ENCODE measurements at places on chromosomes 4 and X.

DNA sequence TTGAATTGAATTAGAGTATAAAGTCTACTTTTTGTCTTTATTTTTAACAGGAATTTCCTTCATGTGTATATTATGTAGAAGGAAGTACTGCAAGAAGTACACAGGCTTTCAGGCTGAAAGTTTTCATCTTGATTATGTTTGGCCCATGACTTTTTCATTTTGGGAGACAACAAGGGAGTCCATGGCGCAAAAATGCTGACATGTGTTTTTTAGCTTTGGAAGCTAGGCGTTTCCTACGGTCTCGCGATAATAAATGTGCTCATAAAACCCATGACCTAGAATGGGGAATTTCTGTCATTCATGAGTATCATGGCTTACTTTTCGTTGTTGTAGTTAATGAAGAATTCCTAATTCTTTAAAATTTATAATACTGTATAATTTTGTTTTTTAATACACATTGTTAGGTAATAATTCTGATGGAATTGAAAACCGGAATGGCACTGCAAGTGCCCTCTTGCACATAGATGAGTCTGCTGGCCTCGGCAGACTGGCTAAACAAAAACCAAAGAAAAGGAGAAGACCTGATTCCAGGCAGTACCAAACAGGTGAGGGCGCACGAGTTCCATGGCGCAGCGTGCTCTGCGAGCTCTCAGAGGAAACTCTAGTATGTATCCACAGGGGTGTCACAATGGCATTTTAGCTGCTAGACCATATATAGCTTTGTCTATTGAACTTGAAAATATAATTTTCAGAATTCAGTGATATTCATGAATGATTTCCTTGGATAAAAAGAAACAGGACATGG is 59.1 kb downstream of the ZFX start:
- no peak for DNase-seq

- DNase-seq: no peak
Measured at GRCh38 chr4:139718833-139719232, 53.2 kb downstream of the MGST2 start.

DNA sequence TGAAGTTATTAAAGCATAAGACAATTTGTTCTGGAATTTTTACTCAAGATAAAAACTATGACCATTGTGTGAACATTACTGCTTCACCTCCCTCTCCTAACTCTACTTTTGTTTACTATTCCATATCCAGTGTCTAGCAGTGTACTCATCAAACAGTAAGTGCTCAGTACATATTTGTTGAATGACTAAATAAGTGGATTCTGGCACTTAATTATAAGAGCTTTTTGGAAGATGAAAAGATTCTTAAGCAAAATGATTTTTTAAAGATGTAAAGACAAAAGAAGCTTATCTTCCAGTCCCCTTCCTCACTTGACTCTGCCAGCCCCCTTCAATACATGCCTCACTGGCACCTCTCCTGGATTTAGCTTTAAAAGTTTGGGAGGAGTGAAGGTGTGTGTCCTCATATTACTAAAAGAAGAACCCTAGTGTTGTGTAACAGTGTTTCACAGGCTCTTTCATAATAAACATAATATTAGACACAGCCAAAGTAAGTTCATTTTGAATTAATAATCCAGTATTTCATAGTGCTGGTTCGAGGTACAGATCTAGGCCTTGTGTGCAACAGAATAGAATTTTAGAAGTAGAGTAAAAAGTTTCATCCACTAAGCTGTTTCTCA is 53.0 kb downstream of the GAB1 start:
- DNase-seq: no peak

GRCh38 chrX:47723689-47724088 is 64.7 kb upstream of the UXT start:
- no peak for DNase-seq

GRCh38 chr4:78312989-78313753 is 238.4 kb upstream of the ANXA3 start:
- no peak for DNase-seq

GRCh38 chr4:159002950-159003349 is 99.9 kb upstream of the RAPGEF2 start:
- DNase-seq: no peak

- DNase-seq: no peak
Measured at GRCh38 chrX:103274284-103274683, 2.3 kb downstream of the TCEAL5 start.

DNA sequence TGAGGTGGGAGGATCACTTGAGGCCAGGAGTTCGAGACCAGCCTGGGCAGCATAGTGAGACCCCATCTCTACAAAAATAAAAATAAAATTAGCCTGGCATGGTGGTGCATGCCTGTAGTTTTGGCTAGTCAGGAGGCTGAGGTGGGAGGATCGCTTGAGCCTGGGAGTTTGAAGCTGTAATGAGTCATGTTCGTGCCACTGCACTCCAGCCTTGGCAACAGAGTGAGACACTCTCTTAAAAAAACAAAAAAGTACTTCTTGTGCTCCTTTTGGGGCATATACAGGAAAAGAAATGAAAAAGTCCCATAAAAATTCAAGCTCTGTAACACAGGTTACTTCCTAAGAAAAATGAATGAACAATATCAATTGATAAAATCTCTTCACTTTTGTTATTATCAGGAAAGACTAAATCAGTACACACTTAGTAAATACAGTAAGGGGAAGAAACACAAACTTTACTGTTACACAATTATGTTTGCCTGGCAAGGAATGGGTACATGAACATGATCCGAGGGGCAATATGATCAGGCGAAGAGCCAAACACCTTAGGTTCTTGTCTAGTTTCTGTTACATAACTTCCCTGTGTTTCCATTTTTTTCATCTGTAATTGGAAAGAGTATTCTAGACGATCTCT is 46.9 kb downstream of the CCDC158 start:
- DNase-seq: no peak

DNA sequence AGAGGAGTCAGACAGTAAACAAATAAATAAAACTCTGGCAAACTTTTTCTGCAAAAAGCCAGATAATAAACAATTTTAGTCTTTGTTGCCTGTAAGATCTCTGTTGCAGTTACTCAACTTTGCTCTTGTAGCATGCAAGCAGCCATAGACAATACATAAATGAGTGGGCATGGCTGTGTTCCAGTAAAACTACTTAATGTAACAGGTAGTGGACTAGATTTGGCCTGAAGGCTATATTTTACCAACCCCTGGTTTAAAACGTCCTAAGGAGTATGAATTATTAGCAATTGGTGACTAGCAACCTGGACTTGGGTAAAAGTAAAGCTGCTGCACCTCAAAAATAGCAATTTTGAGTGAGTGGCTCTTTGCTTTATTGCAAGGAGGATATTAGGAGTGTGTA is 30.9 kb downstream of the SLAIN2 start:
- DNase-seq: no peak

- DNase-seq: no peak
Measured at GRCh38 chr4:94814237-94814636, 56.5 kb downstream of the BMPR1B start.

DNA sequence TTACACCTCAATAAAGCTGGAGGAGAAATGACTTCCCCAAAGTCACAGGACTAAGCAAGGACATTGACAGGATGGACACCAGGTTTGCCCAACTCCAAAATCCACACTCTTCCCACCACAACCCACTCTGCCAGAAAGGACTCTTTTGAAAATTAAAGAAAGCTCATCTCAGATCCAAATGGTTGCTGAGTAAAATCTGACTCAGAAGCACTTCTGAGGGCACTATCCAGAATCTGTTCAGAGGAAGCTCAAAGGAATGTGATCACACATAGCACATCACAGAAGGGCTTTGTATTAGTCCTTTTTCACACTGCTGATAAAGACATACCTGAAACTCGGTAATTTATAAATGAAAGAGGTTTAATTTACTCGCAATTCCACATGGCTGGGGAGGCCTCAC is 155.5 kb downstream of the RAB28 start:
- DNase-seq: no peak

DNA sequence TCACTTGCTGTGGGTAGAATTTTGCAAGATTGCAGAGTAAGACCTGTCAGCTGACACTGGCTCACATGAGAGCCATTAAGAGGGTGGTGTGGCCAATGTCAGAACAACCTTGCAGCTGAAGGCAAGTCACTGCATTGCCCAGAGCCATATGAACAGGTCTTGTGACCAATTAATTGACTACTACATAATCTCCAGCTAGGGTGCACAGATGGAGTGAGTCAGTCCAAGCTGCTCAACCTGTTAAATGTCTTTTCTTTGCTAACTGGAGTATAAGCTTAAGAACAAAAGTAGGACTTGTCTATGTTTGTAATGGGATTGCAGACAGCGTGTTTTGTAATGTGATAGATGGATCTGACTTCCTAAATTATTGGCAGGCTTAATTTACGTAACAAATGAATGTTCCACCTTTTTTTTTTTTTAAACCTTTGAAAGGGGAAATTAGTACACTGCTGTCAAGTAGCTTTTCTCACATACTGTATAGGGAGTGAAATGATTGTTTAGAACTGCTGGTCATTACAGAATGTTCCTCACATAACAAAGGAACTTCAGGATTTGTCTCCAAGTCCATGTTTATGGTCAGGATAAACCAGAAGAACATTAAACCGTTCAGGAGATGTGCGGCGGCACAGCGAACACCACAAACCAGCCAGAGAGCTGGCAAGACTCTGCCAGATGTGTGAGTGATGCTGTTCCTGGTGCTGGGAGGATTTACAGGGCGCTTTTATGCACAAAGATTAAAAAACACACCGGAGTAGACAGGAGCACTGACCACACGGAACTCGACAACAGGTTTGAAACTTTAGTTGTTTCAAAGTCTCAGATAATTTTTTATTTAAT is 37.0 kb downstream of the FNIP2 start:
- no peak for DNase-seq
